ENCODE measurements at places on chromosomes 11 and 22.

DNA sequence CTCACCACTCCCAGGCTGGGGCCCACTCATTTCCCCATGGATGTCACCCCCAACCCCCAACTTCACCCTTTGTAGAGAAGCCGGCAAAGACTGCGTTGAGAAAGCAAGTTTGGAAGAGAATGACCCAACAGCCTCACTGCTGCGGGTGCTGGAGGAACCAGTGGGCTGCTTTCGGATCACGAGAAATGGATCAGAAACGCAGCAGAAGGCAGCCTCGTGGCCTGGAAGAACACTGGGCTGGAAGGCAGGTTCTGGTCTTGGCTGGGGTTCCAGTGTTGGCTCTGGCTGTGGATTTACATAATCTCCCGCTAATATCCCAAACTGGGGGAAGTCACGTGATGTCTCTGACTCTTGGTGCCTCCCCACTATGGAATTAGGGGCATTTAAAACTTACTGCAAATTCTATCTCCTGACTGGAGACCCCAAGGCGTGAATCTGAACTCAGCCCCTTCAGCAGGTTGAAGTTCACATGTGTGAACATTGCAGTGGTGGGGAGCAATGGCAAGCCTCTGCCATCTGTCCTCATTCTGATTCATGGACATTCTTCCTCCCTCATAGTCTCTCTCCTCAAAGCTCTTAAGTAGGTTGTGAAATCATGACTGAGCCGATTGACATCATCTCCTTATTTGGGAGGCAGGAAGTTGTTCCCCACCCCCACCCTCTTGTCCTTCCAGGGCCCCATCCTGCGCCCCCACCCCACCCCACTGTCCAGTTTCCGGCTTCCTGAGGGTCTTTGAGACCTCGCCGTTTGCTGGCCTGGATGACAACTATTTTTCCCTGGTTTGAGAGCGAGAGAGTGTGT is 37.0 kb upstream of the TIMP3 start:
- DNase-seq: no peak

GRCh38 chr11:43327987-43328386 is 16.2 kb downstream of the API5 start:
- peak; percentile 4 for DNase-seq

DNA sequence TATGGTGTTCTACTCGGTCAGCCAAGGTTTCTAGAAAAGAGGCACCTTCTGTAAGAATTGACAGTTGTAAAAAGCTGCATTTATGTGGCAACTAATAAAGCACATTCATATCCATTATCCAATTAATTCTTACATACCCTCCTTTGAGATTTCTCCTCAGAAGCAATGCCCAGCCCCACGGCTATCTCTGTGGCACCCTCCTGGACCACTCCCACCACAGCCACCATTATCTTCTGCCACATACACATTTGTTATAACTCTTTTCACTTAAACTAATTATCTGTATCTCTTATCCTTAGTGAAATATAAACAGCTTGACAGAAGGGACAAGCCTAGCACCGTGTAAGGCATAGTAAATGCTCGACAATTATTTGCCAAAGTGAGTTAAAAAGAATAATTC is 48.5 kb downstream of the PAK1 start:
- no peak for DNase-seq

GRCh38 chr22:46162285-46162684 is 12.0 kb downstream of the PPARA start:
- DNase-seq: no peak

- no peak for DNase-seq
Observed at GRCh38 chr22:49204599-49205482, 622.8 kb downstream of the BRD1 start.

Measured in stimulated activated CD4-positive, alpha-beta T cell treated with anti-CD3 and anti-CD28 coated beads, Interleukin-15, amount 100 ng/mL, for 24 hours (primary cell).